Fibroblast of upper back skin (primary cell): ENCODE measurements at places on chromosomes 7 and 10.

GRCh38 chr7:45579391-45579801, 5.2 kb downstream of the ADCY1 start:
- DNase-seq: no peak

GRCh38 chr10:132787495-132788179, 1.7 kb upstream of the NKX6-2 start:
- no peak for DNase-seq

DNA sequence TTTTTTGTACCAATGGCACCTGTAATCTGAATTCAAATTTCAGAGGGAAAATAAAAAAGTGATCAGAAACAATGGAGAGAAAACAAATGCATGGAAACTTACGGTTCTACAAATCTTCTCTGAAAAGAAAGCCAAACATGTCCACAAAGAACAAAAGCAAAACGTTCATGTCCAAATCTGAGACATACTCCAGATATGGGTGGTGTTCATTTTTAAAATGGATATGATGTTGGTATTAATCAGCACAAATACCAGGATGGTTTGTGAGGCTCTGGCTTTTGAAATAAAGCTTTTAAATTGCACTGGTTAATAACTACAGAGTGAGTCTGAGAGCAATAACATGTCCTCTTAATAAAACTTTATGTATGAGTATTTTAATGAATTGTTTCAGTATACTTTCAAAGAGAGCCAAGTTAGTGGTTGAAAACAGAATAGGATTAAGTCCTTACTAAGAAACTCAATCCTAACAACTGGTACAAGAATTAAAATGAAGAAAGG, 366.4 kb downstream of the INHBA start:
- peak; percentile 3 for DNase-seq

- no peak for DNase-seq
Observed at GRCh38 chr7:100974021-100974420, 4.7 kb downstream of the MUC12 start.

- DNase-seq: no peak
Observed at GRCh38 chr7:90817846-90818245, 221.7 kb downstream of the CDK14 start.

DNA sequence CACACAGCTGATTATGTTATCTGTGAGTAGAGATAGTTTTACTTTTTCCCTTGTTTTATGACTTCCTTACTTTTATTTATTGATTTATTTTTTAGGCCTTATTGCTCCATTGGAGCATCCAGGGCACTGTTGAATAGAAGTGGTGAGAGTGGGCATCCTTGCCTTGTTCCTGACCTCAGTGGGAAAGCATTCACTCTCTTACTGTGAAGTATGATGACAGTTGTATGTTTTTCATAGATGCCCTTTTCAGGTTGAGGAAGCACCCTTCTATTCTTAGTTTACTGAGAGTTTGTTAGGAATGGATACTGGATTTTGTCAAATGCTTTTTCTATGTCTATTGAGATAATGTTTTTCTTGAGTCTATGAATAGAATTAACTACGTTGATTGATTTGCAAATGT, 88.6 kb downstream of the XRCC2 start:
- no peak for DNase-seq

GRCh38 chr7:22731766-22732165, 4.8 kb downstream of the IL6 start:
- DNase-seq: no peak

DNA sequence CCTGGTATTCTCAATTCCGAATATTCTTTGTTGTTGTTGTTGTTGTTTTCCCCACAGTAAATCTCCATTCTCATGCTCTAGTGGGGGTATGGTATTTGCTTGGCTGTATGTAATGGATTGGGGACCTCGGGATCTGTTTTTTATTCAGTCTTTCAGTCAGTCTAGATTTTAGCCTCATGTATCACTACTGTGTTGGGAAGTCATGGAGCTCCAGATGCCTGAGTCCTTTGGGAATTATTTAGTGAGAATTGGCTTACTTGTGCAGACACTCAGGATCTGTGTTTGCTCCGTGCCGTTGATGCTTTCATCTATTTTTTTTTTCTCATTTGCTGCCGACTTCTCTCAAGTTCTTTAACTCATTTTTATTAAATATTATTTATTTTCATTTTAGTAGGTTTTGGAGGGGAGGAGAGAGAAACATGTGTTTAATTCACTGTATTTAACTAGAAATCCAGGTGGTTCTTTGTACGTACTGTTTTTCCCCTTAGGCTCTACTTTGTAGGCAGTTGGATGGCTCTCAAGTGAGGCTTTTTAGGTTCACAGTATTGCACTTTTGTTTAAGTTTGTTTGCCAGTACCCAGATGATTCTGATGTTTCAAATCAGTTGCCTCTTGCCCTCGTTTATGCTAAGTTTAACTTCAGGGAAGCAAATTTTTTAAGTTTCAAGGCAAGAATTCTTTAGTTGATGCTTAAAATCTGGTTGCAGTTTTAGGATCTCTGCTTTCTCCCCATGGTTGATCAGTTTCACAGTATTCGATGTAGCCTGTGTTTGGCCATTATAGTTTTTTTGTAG, 36.9 kb downstream of the ZNRF2 start:
- peak; percentile 42 for DNase-seq

- DNase-seq: no peak
Observed at GRCh38 chr10:29849886-29850285, 209.5 kb downstream of the JCAD start.

DNA sequence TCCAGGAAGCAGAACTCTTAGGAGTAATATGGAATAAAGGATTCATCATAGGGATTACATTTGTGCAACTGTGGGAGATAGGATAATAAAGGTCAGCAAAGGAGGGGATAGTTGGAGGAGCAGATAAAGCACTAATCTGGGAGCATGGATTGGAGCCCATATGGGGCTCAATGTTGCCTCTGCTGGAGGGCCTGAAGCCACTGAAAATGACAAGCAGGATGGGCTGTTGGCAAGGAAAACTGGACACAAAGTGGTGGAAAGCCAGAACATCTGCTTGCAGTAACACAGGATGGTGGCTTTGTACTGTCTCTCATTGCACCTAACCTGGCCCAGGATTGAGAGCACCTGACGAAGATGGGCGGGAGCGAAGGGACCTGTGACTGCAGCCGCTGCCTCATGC, 15.0 kb upstream of the COMMD3 start:
- DNase-seq: no peak

DNA sequence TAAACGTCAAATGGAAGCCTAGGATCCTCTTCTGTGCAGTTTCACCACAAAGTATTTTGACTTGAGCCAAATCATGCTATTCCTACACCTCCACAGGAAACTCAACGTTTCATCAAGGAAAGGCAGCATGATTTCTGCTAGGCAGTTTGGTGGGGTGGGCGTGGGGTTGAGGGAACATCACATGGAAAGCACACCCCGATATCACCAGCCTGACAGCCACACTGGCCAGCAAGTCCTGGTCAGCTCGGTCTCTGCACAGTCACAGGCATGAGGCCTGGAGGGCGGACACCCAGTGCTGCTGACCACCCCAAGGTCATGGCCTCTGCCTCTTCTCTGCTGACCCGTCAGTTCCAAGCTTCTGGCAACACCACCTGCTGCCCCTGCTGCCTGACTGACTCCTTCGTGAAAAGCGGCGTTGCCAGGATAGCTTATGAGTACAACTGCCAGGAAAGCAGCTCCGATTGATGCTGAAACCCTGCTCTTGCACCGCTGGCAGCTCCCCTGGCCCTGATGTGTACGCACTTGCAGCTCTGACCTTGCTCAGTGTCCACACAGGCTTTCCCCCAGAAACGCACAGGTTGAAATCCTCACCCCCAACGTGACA, 171.5 kb downstream of the DIP2C start:
- DNase-seq: no peak

DNA sequence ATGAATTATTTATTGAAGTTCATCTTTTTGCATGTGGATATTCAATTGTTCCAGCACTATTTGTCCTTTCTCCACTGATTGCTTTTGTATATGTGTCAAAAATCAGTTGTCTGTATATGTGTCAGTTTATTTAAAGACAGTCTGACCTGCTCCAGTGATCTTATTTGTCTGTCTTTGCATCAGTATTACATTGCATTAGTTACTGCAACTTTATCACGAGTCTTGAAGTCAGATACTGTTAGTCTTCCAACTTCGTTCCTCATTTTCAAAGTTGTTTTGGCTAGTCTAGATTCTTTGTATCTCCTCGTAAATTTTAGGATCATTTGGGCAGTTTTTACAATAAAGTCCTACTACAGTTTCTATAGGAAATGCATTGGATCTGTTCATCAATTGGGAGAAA, 166.4 kb downstream of the CELF2 start:
- no peak for DNase-seq

DNA sequence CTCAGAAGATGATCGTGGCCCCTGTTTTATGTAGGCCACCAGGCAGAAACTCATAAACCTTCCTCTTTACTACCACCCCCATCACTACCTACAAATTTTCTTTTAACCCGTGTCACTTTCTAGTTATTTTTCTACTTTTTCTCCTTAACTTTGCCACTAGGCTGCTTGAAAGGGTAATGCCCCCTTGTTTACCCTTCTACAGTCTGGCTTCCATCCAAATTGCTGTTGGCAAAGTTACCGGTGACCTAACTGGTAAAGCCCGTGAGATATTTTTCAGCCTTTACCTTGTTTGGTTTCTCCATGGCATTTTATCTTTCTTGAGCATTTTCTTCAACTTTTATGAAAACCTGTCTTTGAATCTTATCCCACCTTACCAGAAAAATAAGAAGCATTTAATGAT, 153.0 kb downstream of the WNT2 start:
- DNase-seq: no peak

GRCh38 chr7:821688-822087, 10.6 kb upstream of the SUN1 start:
- DNase-seq: no peak

DNA sequence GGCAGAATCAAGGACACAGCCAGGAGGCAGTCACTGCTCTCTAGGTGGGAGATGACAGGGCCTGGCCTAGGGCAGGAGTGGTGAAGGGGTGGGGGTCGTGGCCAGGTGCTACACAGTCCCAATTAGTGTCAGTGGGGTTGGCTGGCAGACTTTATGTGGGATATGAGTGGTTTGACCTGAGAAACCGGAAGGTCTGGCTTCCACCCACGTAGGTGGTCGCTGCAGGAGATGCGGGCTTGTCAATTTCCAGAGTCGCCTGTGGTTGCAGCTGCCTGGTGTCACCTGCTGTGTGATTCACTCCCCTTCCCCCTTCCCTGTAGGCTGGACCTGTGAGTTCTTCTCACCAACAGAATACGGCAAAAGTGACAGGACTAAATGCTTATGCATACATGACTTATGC, 124.3 kb downstream of the KLF6 start:
- no peak for DNase-seq

- DNase-seq: peak; percentile 84
Observed at GRCh38 chr10:113228530-113228929, 278.5 kb downstream of the TCF7L2 start.

GRCh38 chr10:31001740-31002139, 29.9 kb downstream of the ZNF438 start:
- DNase-seq: no peak

- no peak for DNase-seq
Observed at GRCh38 chr7:77327932-77328628, 88.1 kb downstream of the GSAP start.

DNA sequence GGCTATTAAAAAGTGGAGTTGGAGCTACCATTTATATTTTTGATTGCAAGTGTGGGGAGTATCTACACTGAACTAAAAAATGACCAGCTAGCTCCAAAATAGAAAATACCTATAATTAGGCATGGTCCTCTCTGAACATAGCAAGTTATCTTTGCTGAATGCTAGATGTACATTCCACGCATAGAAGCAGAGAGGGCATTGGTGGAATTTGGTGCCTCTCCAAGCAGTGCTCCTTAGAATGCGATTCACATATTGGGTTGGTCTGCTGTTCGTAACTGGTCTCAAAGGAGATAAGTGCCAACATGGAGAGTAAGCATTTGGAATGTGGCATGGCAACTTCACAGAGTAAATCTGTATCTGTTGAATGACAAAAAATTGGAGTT, 196.2 kb downstream of the PTN start:
- DNase-seq: peak; percentile 25

- DNase-seq: no peak
Observed at GRCh38 chr7:30848121-30848855, 63.4 kb upstream of the AQP1 start.

- peak; percentile 94 for DNase-seq
Observed at GRCh38 chr7:28984631-28985030, 26.5 kb upstream of the TRIL start.
